NCI-H524 treated with DMSO at 0.1 percent for 48 hours (cell line): ENCODE measurements at places on chromosomes 5 and 9.

GRCh38 chr5:85205430-85205829 is 820.8 kb upstream of the EDIL3 start:
- no peak for DNase-seq

DNA sequence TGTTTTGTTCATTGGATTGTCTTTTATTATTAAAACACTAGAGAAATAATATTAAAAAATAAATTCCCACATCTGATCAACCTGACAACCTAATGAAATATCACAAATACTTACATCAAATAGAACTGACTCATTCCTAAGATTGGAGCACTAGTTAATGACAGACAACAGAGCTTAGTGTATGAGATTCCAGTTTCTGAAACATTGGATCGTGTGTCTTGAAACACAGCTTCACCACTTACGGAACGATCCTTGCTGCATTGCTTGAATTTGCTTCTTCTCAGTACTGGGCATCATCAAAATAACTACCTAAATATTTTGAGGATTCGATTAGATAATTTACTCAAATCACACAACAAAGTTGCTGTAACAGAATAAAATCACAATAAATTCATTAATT is 667.2 kb upstream of the CDH18 start:
- DNase-seq, result no peak

GRCh38 chr9:109904666-109905065 is 124.7 kb downstream of the PALM2AKAP2 start:
- DNase-seq, result no peak

DNA sequence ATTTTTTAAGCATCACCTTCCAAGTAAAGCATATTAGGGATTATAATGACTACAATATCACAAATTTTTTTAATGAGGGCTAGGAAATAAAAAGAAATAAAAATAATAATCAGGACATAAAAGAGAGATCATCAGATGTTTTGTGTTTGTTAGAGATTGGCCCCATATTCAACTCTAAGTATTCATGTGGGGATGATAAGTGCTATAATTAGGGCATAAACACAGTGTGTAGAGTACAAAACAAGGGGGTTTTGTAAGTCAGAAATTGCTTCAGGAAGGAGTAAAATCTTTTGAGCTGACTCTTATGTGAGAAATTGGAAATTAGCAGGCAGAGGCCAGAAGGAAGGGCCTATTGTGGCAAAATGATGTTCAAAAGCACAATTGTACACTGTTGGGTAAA is 127.3 kb downstream of the STARD4 start:
- DNase-seq, result no peak

- DNase-seq, result peak; percentile 28
These were observed 2.0 kb downstream of the NEUROG1 start for GRCh38 chr5:135533794-135534193.

- DNase-seq, result no peak
These were observed 4.9 kb upstream of the FYB1 start for GRCh38 chr5:39224196-39224761.

GRCh38 chr5:94540856-94541494 is 77.4 kb downstream of the KIAA0825 start:
- DNase-seq, result no peak

DNA sequence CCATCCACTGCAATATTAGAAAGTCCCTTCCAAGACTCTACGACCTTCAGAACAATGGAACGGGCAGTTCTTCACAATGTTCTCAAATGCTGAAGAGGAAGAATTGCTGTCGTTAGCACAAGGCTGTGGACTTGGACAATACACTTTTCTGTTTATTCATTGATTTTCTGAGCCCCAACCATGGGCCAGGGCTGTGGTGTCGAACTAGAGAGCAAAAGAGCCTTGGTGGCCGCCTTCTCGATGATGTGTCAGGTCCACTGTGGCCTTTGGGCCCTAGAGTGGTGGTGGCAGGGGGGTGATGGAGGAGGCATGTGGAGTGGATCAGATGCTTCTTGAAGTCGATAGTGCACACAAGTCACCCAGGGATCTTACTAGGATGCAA is 18.5 kb upstream of the KIF12 start:
- DNase-seq, result no peak

DNA sequence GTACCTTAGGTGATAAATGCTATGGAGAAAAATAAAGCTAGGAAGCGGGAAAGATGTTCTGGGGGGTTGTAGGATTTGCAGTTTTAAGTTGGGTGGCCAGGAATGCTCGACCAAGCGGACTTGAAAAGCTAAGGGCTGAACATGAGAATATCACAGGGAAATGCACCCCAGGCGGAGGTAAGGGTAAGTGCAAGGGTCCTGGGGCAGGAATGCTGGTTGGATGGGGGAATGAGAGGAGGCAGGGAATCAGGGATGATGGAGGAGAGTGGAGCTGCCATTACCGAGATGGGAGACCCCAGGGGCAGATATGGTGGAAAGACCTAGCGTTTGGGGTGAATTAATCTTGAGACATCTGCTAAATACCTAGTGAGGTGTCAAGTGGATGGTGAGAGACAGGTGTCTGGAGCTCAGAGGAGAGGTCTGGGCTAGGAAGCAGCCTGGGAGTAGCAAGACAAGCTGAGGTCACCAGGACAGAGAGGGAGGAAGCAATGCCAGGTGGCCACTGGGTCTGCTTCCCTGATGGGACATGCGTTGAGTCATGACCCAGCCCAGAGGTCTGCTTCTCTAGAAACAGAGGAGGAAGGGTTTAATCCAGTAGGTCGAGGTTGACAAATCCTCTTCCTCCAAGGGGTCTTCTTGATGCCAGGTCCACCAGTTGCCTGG is 77.7 kb upstream of the ASS1 start:
- DNase-seq, result no peak

GRCh38 chr5:42953041-42953440 is 87.1 kb downstream of the ANXA2R start:
- DNase-seq, result no peak

DNA sequence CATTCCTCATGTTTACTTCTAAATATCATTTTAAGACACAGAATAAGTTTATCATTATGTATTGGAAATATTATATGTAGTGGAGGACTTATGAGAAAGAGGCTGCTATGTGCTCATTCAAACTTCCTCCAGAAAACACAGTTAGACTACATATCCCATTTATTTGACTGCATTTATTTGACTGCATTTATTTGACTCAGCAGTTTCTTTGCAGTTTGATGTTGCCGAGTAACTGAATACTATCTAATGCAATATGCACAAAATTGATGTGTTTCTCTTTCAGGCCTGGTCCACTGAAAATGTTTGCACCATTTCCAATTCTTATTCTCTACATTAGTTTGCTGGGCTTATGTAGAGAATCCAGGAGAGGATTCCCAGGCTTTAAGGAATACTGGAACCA is 89.9 kb upstream of the FBN2 start:
- DNase-seq, result no peak

- DNase-seq, result no peak
These were observed 112.4 kb upstream of the PRLR start for GRCh38 chr5:35342664-35343063.

- DNase-seq, result no peak
These were observed 37.5 kb upstream of the CER1 start for GRCh38 chr9:14760060-14760459.

DNA sequence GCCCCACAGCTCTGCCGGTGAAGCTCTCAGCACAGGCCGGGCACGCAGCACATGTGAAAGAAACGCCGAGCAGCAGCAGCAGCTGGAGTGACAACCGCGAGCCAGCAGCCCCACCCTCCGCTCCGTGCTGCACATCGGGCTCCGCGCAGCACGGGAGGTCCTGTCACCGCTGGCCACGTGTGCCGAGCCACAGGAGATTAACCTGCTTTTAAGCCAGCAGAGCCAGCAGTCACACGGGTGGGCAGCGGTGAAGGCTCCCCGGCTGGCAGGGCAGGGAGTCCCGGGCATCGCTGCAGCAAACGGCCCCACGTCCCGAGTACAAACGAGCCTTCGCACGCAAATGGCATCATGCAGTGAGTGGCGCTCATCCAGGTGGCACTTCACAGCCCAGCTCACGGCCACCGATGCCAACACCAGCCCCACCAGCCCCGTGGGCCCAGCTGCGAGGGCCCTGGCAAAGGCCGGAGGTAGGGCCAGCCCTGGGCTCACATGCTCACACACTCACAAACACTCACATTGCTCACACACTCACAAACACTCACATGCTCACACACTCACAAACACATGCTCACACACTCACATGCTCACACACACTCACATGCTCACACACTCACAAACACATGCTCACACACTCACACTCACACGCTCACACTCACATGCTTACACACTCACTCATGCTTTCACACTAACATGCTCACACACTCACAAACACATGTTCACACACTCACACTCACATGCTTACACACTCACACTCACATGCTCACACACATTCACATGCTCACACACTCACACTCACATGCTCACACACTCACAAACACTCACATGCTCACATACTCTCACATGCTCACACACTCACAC is 11.1 kb downstream of the CCDC187 start:
- DNase-seq, result no peak

- no peak for DNase-seq
These were observed 50.1 kb downstream of the PPARGC1B start for GRCh38 chr5:149780043-149780737.

GRCh38 chr9:105245029-105245890 is 809 bp downstream of the SLC44A1 start:
- DNase-seq, result no peak

DNA sequence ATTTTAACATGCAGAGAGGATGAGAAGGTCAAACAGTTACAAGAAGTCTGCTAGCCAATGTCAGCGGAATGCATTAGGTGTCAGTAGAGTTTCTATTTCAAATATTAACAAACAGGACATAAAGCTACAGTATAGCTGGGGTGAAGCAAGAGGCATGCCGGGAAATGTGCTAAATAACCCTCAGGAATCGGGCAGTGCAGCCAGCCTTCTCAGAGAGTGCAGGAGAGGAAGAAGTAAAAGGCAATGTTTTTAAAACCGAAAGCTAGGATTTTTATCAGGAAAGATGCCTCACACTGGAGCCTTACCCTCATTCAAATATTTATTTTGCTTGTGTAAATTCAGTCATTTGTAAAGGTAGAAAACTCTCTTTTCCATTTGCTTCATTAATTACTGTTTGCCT is 59.1 kb upstream of the SH3GL2 start:
- no peak for DNase-seq

- no peak for DNase-seq
These were observed 1.8 kb downstream of the TLX3 start for GRCh38 chr5:171310819-171311321.

DNA sequence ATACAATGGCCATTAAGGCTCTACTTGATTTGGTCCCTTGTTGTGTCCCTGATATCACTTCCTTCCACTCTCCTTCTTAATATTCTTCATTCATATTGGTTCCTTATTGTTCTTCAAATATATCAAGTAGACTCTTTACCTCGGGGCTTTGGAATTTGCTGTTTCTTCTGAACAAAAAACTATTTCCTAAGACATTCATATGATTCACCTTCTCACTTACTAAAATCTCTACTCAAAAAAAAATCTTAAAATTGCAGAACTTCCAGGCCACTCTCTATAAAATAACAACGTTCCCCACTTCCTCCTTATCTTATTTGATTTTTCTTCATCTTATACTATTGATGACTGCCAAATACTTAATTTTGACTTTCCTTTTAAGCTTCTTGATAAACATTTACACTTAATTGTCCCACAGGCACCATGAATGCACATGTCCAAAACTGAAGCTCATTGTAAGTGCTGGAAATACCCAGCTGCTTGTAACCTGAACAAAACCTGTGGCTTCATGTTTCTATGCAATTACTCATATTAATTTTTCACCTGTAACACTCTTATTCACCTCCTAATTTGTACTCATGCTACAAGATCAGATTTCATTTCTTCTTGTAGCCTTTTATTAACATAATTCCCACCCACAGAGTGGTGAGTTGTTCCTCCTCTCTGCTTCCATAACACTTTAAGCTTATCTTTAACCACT is 58.4 kb upstream of the NUDT12 start:
- no peak for DNase-seq

DNA sequence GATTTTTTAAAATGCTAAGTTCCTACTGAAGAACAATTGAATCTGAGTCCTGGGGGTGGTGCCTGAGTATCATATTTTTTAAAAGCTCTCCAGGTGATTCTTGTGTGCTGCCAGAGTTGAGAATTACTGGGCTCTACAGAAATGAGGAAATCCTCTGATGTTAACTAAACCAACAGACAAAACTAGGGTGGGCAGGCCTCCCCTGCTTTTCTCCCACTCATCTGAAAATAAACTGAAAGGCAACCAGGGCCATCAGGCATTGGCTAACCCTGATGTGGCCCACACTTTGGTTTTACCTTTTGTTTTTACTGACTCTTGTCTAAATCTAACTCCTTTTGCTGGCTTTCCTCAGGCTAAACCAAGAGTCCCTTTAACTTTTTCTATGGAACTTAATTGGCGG is 13.3 kb upstream of the CTNNA1 start:
- no peak for DNase-seq

GRCh38 chr5:126450346-126450745 is 27.1 kb downstream of the GRAMD2B start:
- no peak for DNase-seq

DNA sequence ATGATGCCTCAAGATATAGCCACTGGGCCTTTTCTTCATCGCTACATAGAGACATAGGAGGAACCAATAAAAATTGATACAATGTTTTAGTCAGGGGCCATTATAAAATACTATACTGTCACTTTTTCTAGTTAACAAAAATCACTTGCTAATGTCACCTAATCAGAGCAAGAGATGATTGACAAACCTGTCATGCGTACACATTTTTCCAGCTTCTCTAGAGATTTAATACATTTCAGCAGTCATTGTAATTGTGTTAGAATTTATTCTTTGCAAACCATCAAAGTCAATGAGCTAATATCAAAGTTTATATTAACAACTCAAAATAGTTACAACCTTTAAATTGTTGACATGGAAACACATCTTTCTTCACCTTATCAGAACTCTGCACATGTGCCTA is 513.6 kb upstream of the SEMA6A start:
- no peak for DNase-seq

DNA sequence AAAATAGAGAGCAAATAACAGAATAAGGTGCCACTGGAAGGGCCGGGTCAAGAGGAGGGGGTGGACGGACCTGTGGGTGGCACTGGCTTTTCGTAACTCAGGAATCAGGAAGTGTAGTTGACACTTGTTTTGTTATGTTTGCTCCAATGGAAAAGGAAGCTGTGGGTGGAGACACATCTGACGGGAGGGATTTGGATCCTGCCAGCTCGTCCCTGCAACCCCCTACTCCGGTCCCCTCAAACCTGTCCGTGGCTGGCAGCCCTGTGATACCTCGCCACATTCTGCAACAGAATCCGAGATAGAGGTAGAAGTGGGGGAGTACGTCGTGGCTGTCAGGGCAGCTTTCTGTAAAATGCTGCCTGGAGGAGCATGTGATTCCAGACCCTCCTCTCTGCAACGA is 104.2 kb upstream of the IER5L start:
- no peak for DNase-seq
